Hepatocyte (in vitro differentiated cells): ENCODE measurements at places on chromosomes 5 and 9. TPM values are rescaled to one million over a fixed set of nuclear protein-coding genes. Genes with fewer than 3 reads are reported as not detected.

The OBP2B gene
- not detected in 2 replicates for polyA plus RNA-seq

- no peak for DNase-seq
Observed at GRCh38 chr9:133341369-133342068, 5.5 kb upstream of the SURF6 start.

GRCh38 chr9:135699440-135699839, at the start of gene SOHLH1:
SOHLH1 (minus strand) TSS chr9:135699481; CDS start chr9:135699467, 14 bp downstream.
- DNase-seq, result no peak

DNA sequence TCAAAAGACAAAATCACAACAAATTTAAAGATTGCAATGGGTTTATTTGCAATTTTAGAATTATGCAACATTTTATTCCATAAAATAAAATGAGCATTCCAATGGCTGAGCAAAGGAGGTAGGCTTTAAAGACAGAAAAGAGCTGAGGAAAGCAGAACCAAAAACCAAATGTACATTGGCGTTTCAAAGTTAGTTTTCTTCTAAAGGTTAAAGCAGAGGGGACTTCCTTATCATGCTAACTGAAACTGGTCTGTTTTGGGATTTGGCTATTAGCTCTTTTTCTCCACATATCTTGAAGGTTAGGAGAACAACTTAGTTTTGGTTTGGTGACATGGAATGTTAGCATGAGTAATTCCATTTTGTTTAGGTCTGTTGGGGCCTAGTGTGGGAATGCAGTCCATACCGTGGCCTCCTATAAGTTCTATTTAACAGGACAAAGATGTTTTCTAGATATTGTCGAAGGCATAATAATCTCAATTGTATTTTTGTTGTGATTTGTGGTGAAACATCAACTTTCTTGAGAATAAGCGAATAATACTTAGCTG, 20.3 kb downstream of the DCP2 start:
- no peak for DNase-seq

The RFX3 gene
- 4.4 and 5.8 TPM in 2 replicates for polyA plus RNA-seq

DNA sequence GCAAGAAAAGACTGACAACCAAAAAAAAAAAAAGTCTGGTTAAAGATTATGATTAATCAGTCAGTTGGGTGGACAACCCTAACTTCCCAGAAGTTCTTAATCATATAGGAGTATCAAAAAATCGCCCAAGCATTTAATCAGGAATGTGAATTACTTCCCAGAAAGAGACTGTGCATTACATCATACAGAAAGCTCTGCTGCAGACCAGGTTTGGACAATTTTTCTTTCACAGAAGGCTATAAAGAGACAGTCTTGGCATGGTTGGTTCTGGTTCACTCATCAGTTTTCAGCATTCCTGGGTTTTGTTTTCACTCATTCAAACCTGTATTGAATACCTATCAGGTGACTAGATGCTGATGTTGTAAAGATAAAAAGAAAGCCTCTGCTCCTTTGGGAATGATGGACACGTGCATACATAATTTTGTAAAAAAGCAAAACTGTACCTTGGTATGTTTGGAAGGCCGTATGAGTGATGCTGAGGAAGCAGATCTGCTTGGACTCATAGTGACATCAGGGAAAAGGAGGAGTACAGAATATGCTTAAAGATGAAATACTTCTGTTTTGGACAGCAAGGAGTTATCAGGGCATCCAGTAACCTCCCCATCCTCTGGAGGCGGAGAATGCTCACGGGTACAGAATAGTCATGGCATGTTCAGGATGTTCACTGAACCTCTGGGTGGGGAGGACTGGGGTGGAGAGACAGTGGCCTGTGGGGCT, 178.4 kb downstream of the GNA14 start:
- DNase-seq, result no peak

GRCh38 chr5:172689218-172689572, 48.1 kb downstream of the NEURL1B start:
- DNase-seq, result no peak

DNA sequence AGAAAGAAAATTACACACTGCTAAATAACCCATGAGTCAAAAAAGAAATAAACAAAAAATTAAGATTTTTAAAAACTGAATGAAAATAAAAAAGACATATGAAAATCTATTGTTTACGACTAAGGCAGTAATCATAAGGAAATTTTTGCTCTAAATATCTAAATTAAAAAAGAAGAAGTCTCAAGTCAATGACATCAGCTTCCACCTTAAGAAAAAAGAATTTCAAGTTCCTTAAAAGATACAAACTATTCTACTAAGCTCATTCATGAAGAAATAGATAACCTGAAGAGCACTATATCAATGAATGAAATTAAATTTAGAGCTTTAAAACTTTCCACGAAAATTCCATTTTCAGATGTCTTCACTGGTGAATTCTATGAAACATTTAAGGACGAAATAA, 15.7 kb upstream of the STARD4 start:
- DNase-seq, result no peak

DNA sequence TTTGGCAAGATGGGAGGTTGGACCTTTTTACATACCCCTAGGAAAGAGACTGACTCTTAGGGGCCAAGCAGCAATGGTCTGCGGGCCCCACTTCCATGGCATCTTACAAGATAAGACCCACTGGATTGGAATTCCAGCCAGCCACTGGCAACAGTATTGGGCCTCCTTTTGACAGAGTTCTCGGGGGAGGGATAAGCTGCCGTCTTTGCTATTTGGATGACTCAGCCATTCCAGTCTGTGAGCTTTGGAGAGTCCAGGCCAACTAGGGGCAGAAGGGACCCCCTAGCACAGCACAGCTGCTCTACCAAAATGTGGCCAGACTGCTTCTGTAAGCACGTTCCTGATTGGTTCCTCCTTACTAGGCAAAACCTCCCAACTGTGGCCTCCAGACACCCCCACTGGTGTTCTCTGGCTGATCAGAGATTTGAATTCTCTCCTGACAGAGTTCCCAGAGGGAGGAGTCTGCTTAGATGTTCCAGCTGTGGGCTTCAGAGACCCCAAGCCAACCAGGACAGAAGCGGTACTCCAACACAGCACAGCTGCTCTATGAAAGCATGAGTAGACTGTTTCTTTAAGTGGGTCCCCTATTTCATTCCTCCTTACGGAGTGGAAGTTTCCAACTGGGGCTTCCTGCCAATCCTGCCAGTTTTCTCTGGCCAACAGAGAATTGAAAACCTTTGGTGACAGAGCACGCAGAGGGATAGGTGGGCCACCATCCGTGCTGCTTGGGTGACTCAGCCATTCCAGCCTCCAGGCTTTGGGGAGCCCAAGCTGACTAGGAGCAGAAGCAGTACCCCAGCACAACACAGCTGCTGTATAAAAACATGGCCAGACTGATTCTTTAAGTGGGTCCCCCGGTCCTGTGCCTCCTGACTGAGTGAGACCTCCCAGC, 672.1 kb upstream of the RIOK2 start:
- DNase-seq, result peak; percentile 6

The BHMT2 gene
- polyA plus RNA-seq, result not detected in 2 replicates
